ENCODE measurements at places on chromosomes 4 and X. TPM values are rescaled to one million over a fixed set of nuclear protein-coding genes. Genes with fewer than 3 reads are reported as not detected.

DNA sequence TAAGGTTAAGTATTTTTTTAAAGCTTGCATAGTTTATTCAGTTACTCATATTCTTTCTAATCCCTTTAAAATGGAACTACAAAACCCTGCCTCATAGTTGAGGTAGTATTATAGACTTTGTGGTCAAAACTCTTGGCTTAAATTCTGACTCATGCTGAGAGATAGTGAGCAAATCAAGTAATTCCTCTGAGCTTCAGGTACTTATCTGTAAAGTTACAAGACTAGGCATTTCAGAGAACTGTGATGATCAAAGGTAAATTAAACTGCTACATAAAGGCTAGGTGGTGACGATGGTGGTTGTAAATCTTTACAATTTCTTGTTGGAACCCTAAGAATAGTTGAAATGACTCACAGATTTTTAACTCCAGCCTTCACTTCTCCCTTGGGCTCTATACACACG is 3.2 kb upstream of the CLOCK start:
- peaks cover 7% of the 10 kb centered on the region for H3K4me1 ChIP-seq
- no peak for DNase-seq
- H3K36me3 ChIP-seq = no peaks in the 10 kb centered on the region
- no peaks in the 10 kb centered on the region for H3K27me3 ChIP-seq
- no peak overlapping the region for H3K4me3 ChIP-seq

DNA sequence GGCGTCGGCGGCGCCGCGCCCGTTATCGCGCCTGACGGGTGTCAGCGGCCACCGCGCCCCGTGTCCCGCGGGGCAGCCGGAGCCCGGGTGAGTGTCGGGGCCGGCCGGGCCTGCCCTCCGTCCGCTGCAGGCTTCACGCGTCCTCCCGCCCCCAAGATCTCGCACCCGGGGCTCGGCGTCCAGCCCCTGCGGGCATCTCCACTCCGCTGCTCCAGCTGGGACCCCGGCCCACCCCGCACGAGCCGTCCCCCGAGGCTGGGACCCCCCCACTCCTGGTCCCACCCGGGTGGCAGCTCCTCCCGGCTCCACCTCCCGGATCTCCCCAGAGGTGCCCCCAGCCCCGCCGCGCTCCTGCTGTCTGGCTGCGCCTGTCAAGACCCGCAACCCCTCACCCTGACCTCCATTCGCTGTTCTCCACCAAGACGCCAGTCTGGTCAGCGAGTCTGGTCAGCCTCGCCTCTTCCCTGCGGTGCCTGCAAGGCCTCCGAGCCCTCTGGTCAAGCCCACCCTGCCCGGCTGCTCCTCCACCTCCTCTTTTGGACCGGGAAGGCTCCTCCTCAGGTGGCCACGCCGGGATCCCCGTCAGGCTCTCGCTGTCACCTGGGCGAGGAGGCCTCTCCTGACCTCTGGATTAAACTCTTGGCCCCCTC is 66.0 kb upstream of the NKX1-1 start:
- no peaks in the 10 kb centered on the region for H3K4me1 ChIP-seq
- H3K27me3 ChIP-seq = no peaks in the 10 kb centered on the region
- H3K27ac ChIP-seq = no peak overlapping the region
- DNase-seq = peak; percentile 52
- no peaks in the 10 kb centered on the region for H3K36me3 ChIP-seq

GRCh38 chr4:38920677-38921076 is 53.1 kb downstream of the FAM114A1 start:
- H3K4me1 ChIP-seq = no peaks in the 10 kb centered on the region
- H3K27me3 ChIP-seq = no peaks in the 10 kb centered on the region
- H3K27ac ChIP-seq = no peak overlapping the region
- DNase-seq = no peak

DNA sequence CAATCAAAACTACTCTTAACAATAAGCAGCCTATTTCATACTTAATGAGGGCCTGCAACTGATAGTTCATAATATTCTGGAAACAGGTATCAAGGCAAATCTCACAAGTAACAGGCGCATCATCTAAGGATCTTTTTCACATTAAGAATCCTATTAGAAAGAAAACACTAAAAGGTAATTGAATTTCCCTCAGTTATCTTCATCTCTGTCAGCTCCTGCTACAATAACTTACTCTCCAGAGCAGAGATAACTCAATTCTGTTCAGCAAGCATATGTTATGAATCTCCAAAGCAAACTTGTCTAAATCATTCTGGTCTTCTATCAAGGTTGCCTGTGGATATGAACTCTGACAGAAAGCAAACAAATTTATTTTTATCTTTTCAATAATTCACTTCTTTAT is 126.1 kb downstream of the MAB21L2 start:
- H3K4me3 ChIP-seq = no peak overlapping the region
- H3K27ac ChIP-seq = no peak overlapping the region
- H3K36me3 ChIP-seq = no peaks in the 10 kb centered on the region
- no peaks in the 10 kb centered on the region for H3K27me3 ChIP-seq
- H3K4me1 ChIP-seq = peaks cover 6% of the 10 kb centered on the region
- no peak for DNase-seq

DNA sequence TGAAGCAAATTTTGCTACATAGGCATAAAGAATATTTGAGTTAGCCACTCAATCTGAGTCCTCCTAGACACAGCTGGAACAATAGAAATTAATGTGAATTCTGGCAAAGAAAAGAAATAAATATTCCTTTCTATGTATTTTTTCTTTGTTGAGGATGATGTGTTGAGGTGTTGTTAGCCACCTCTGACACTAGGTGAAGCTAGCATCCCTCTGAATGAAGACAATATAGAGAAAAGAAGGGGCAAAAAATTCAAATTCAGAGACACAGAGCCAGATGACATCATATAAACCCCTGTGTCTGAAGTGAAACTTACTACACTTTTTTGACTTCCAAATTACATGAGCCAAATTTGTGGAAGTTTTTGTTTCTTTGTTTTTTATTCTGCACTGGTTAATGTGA is 34.6 kb upstream of the TMPRSS11D start:
- H3K27ac ChIP-seq = no peak overlapping the region
- H3K27me3 ChIP-seq = no peaks in the 10 kb centered on the region
- no peaks in the 10 kb centered on the region for H3K36me3 ChIP-seq
- no peak overlapping the region for H3K4me3 ChIP-seq
- DNase-seq = no peak

GRCh38 chr4:17492058-17492741 is 19.7 kb downstream of the QDPR start:
- peaks cover 30% of the 10 kb centered on the region for H3K36me3 ChIP-seq
- DNase-seq = peak; percentile 63
- H3K4me1 ChIP-seq = no peaks in the 10 kb centered on the region
- no peak overlapping the region for H3K27ac ChIP-seq
- H3K27me3 ChIP-seq = no peaks in the 10 kb centered on the region

GRCh38 chr4:66564901-66565651 is 894.8 kb upstream of the EPHA5 start:
- no peaks in the 10 kb centered on the region for H3K27me3 ChIP-seq
- no peak for DNase-seq
- no peak overlapping the region for H3K27ac ChIP-seq
- no peak overlapping the region for H3K4me3 ChIP-seq

- H3K27ac ChIP-seq = no peak overlapping the region
- H3K36me3 ChIP-seq = no peaks in the 10 kb centered on the region
- no peaks in the 10 kb centered on the region for H3K27me3 ChIP-seq
- H3K4me1 ChIP-seq = no peaks in the 10 kb centered on the region
- no peak overlapping the region for H3K4me3 ChIP-seq
Measured at GRCh38 chr4:132981611-132982010, 167.5 kb upstream of the PCDH10 start.

- no peak for DNase-seq
- no peak overlapping the region for H3K27ac ChIP-seq
- H3K4me3 ChIP-seq = no peak overlapping the region
- H3K4me1 ChIP-seq = no peaks in the 10 kb centered on the region
Measured at GRCh38 chrX:25204182-25204581, 188.4 kb upstream of the ARX start.

- H3K4me1 ChIP-seq = no peaks in the 10 kb centered on the region
- no peaks in the 10 kb centered on the region for H3K27me3 ChIP-seq
- DNase-seq = peak; percentile 75
- H3K4me3 ChIP-seq = no peak overlapping the region
- no peaks in the 10 kb centered on the region for H3K36me3 ChIP-seq
Measured at GRCh38 chr4:139030614-139031235, 15.1 kb downstream of the NOCT start.

- peak overlapping the region; percentile 87 for H3K27ac ChIP-seq
- no peaks in the 10 kb centered on the region for H3K4me1 ChIP-seq
- peak overlapping the region; percentile 19 for H3K4me3 ChIP-seq
- H3K36me3 ChIP-seq = no peaks in the 10 kb centered on the region
- DNase-seq = no peak
Measured at GRCh38 chrX:41442824-41443550, 4.2 kb upstream of the NYX start.

PAGE4 gene
- not detected for total RNA-seq

CXCL3 gene
- 0.56 TPM for total RNA-seq

IQSEC2 gene
- total RNA-seq = 2.1 TPM

ADAMTS3 gene
- total RNA-seq = 0.50 TPM

SYNPO2 gene
- 11.2 TPM for total RNA-seq

NIPAL1 gene
- 9.2 TPM for total RNA-seq

TXK gene
- 1.5 TPM for total RNA-seq

H2AZ1 gene
- total RNA-seq = 122 TPM
